Lung (tissue), 17 donors: ENCODE measurements at places on chromosomes 7 and 10.

- DNase-seq: no peak
Observed at GRCh38 chr10:129871966-129872365, 92.1 kb downstream of the EBF3 start.

DNA sequence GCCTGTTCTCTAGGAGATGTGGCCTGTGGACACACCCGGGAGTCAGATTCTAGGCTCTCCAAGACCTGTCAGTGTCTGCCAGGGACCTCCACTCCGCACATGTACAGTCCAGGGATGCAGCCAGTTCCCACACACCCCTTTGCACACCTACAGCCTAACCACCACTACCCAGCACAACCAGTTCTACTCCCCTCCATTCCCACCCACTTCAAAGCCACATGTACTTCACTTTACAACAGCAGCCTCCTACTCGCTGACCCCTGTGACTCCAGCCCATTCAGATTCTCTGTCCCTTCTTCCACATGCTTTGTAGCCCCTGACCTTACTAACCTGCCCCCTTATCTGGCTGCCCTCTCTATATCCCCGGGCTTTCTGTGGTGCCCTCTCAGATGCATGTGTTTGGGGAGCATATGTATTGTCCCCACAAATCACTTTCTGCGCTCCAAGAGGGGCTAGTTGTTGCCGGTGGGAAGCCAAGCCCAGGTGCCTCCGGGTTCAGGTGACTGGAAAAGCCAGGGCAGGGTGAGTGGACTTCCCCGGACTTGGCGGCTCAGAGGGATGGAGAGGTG is 7.2 kb downstream of the LBX1 start:
- DNase-seq: no peak

GRCh38 chr7:133804127-133804526 is 323.0 kb upstream of the LRGUK start:
- DNase-seq: no peak

DNA sequence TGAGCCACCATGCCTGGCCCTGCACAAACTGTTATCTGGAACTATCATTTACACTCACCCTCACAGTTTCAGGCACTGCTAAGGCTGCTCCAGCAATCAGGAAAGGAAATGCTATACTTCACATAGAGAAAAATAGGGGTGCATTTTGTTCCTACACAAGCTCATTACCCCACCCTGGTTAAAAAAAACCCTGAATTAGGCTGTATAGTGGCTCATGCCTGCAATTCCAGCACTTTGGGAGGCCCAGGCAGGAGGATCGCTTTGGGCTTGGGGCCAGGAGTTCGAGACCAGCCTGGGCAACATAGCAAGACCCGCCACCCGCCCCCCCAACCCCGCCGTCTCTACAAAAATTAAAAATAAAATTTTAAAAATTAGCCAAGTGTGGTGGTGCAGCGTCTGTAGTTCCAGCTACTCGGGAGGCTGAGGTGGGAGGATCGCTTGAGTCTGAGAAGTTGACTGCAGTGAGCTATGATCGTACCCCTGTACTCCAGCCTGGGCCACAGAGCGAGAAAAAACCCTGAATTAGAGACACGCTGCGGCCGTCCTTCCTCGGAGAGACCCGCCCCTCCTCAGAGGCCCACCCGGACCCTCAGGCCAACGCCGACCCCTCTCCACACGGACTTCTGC is 539 bp downstream of the PTCD1 start:
- no peak for DNase-seq

DNA sequence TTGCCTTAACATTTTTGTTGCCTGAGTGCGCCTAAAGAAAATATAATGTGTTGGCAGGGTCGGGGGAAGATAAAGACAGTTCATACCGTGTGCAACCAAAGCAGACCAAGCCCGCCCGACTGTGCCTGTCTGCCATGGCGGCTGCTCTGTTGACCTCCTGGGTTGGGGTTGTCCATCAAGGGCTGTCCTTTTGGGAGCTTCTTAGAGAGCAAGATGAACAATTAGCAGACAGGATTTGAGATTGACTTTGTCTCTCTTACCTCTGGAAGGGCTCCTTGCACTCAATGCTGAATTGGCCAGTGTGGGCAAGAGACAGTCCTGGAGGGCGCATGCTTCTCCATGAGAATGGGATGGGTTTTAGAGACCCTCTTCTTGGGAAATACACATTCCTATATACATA is 319.6 kb downstream of the GLRX3 start:
- DNase-seq: no peak

GRCh38 chr10:72229261-72230251 is 13.5 kb upstream of the ASCC1 start:
- DNase-seq: no peak

GRCh38 chr7:158695726-158696452 is 8.7 kb downstream of the NCAPG2 start:
- peak; percentile 71 for DNase-seq

DNA sequence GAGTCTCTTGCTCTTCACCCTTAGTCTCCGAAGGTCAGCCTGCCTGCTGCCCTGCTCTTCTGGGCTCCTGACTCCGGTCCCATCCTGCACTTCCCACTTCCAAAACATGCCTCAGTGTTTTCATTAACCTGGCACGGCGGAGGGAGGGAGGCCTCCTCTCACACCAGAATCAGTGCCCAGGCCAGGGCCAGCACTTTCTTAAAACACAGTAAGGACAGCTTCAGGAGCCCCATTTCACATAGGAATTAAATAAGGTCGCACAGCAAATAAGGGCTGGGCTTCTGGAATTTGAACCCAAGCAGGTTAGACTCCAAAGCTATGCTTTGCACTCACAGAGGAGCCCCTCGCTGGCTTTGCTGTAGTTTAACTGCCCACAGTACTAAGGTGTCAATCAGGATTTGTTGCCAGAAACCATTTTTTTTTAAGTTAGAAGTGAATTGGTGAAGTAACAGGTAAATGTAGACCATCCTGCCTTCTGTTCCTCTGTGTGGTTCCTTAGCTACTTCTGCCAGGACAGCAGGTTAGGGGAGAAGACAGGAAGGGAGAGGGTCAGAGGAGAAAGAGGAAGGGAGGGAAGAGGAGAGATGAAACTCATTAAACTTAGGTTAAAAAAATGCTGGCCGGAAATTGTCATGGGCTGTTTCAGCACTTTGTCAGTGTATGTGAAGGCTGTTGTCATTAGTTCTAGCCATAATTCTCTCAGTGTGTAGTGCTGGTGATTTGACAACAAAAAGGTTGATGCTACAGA is 1.1 kb downstream of the RASSF4 start:
- DNase-seq: no peak
